ENCODE measurements at places on chromosomes 12 and 14.

DNA sequence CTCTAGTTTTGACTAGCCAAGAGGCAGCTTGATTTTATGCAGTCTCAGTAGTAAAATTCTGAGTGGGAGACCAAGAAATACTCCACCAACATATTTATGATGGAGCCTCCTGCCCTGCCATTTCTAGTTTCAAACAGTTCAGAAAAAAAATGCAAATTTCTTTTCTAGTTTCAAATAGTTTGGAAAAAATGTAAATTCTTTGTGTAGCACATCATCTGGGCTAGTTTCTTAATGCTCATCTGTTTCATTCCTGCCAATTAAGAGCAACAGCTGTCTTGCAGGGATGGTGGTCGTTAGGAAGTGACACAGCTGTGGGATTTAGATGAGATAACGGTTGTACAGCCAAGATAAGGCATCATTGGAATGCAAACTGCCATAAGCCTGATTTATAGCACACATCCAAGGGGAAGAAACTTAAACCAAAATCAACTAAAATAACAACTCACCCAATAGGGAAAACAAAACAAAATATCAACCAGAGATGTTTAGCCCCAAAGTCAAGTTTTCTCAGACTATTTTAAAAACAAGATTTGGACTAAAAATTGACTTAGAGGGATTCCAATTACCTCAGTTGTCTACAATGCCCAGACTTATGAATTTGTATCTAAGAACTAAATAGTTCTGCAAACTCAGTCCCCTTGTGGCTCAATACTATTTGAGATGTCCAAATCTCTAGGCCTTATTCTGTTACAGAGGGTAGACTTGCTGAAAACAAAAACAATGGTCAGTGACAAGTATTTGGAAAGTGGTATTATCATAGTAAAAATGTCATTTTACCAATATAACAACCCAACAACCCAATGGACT is 291.3 kb upstream of the ATP2B1 start:
- DNase-seq, result no peak

DNA sequence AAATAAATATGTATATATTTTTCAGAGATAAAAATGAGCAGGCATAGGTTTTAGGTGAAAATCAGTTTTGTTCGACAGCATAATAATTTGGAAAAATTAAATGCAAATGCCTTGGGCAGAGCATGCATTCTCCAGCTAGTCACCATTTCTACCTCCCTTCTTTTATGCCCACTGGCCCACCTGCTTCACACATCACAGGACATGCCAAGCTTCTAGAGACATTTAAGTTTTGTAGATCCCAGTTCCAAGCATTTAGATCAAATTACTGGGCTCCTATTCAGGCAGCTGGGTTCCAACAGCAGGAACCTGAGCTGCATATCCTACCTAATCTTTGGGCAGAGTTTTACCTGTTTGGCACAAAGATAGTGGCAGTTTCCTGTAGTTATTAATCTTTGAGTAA is 67.6 kb upstream of the SLC38A4 start:
- DNase-seq, result no peak

GRCh38 chr12:31026202-31026601 is 47.5 kb upstream of the DDX11 start:
- no peak for DNase-seq

- no peak for DNase-seq
These were observed 52.6 kb downstream of the FZD10 start for GRCh38 chr12:130214686-130215395.

GRCh38 chr12:97300891-97301290 is 161.7 kb upstream of the RMST start:
- DNase-seq, result no peak

DNA sequence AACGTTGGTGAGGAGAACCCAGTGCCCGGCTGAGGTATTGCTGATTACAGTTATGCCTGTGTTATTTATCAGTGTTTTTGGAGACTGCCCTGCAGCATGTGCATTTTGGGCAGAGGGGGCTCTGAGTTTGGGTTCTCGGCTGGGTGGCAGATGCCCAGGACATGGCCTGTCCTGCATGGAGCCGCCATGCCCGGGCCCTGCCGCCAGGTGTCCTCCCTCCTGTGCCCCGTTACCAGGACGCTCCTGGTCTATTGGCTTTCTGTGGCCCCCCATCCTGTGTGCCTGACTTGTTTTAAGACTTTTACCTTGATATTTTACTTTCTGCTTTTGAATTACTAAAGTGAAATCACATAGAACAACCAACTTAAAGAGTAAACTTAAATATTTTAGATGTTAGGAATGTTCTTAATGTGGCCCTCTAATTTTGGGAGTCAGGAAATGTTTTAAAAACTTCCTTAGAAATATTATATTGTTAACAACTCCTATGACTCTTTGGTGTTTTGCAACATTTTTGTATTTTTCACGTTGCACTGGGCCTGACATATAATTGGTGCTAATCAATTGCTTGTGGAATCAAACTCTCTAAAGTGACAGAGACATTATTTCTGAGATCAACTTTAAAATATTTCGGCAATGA is 51.8 kb downstream of the PRIMA1 start:
- no peak for DNase-seq

- no peak for DNase-seq
These were observed 88.2 kb downstream of the RASSF9 start for GRCh38 chr12:85747941-85748495.

GRCh38 chr12:109997393-109997792 is 1.2 kb upstream of the GIT2 start:
- DNase-seq, result no peak

GRCh38 chr12:118119449-118119879 is 15.7 kb upstream of the VSIG10 start:
- no peak for DNase-seq

GRCh38 chr12:79655036-79655435 is 35.7 kb downstream of the PAWR start:
- DNase-seq, result no peak

DNA sequence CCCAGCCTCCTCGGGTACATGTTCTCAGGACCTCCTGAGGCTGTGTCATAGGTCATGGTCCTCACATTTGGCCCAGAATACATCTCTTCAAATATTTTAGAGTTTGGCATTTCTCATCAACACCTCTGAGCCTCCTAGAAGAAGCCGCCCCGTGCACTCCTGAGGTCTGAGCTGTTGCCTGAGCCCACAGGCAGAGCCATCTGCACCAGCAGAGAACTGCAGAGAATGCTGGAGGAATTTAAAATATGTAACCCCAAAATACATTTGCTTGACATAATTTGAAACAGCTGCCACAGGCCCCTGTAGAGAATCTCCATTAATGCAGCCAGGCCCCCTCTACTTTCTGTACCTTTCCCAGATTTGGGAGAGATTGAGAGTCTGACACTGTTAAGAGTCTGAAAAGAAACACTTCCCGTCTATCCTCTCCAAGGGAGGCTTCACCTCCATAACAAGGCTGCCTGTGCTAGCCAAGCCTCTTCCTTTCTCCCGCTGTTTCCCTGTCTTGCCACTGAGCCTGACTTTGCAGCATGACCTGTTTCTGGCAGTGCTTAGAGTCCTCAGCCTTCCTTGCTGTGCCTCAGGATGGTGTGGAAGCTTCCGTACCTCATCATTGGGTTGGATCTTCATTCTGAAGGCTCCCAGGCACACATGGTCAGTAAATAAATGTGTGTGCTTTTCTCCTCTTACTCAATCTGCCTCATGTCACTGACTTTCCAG is 95.4 kb upstream of the SFSWAP start:
- DNase-seq, result no peak

DNA sequence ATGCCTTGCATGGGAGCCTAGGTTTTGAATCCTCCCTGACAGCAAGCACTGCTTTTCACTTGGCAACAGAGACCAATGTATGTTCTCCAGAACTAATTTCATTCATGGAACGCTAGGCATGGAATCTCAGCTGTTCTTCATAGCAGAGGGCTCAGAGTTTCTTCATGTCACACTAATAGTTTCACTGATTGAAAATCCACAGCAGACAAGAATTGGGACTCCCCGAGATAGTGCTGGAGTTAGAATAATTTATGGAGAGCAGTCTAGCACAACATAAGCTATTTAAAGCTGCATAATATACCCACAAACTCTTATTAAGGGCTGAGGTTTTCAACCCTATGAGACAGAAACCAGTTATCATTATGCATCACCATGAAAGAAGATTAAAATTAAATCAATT is 342.5 kb downstream of the TMEM132D start:
- DNase-seq, result no peak

DNA sequence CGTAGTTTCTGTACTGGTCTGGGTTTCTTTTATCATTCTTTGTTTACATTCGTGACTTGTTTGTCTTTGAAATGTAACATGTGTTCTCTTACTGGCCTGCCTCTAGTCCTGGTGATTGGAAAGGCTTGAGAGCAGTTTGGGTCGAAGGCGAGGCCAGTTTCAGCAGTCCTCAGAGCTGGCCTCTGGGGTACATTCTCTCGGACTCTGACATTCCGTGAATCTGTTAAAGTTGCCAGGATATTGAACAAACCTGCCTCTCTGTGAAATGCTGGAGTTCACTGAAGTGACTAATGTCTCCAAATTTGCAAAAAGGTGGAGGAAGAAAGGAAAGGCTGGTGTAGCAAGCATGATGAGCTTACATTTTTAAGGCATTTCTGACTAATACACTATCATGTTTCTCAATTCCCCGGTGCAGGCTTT is 1.5 kb downstream of the PLEKHA5 start:
- DNase-seq, result no peak

GRCh38 chr12:53596920-53597363 is 29.2 kb downstream of the ATF7 start:
- peak; percentile 70 for DNase-seq

- DNase-seq, result no peak
These were observed 11.1 kb downstream of the RASSF3 start for GRCh38 chr12:64621257-64621942.

- no peak for DNase-seq
These were observed 5.6 kb downstream of the LRP1 start for GRCh38 chr12:57133916-57134315.

DNA sequence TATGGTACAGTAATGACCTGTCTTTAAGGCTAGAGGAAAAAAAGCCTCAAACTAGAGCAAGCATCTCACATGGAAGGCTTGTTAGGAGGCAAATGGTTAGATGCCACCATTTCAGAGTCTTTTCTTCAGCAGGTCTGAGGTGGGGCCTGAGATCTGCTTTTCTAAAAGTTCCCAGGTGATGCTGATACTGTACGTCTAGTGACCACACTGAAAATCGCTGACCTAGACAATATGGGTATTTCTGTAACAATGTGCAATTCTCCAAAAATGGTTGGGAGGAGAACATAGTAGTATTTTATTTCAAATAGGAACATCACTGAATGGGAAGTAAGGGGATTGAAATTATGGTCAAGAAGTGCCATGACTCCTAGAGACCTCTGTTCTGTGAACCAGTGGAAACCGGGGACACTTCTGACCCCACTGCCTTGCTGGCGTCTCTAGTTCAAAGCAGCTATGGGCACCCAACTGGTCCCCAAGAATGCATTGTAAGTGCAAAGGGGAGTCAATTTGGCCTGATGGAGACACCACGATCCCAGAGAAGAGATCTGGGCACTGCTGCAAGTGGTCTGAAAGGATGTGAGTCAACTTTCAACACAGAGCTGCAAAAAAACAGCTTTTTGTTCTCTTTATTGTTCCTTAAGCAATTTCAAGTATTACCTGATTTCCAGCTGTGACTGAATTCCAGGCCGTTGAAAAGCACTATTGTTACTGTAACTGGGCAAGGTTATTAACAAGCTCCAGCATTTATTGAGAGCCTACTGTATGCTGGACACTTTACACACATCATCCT is 54.4 kb upstream of the PLEKHG7 start:
- DNase-seq, result no peak

GRCh38 chr12:113845900-113846674 is 120.0 kb downstream of the RBM19 start:
- no peak for DNase-seq
